HTR-8/SVneo (cell line): ENCODE measurements at places on chromosomes 7 and 10.

DNA sequence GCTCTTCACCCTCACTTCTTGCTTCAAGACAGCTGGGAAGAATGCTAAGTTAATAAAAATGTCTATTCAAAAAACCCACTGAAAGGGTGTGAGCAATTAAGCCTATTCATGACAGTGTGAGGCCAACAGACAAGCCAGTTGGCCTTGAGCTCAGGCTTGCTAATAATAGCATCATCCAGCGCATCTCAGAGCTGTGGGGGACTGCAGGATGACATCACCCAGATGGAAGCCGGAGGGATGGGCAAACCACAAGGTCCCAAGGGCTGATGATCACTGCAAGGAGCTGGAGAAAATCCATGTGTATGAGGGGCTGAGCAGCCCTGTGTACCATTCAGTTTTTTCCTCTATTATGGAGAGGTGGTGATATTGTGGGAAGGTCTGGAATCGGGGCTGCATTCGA lies 770.4 kb downstream of the TNS3 start:
- peak; percentile 68 for DNase-seq

DNA sequence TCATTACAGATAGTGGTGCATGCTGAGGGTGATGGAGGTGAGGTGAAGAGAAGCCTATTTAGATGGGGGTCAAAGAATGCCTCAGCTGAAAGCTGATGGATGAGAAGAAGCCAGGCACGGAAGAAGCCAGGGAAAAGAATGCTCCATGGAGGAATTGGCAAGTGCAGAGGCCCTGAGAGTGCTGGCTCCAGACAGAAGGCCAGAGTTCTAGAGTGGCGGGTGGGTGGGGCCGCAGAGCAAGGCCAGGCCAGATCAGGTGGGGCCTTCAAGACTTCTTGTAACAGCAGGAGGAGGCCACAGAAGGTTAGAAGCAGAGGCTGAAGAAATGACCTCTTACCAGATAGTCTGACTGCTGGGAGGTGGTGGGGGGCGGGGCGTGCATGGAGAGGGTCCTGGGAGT lies 7.3 kb downstream of the EEPD1 start:
- no peak for DNase-seq

DNA sequence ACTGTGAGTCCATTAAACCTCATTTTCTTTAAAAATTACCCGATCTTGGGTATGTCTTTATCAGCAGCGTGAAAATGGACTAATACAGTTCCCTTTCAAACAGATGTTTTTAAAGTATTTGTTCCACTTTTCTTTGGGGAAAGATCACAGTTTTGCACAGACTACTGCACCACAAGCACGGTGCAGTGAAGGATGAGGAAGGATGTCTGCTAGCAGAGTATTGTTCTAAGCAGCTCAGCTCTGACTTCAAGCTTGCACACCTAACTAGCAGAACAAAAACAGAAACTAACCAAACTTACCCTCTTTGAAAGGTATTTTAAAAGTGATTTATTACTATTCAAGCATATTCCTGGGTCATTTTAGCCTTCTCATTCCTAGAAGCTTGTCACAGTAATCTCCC lies 20.0 kb downstream of the THNSL1 start:
- DNase-seq = no peak

DNA sequence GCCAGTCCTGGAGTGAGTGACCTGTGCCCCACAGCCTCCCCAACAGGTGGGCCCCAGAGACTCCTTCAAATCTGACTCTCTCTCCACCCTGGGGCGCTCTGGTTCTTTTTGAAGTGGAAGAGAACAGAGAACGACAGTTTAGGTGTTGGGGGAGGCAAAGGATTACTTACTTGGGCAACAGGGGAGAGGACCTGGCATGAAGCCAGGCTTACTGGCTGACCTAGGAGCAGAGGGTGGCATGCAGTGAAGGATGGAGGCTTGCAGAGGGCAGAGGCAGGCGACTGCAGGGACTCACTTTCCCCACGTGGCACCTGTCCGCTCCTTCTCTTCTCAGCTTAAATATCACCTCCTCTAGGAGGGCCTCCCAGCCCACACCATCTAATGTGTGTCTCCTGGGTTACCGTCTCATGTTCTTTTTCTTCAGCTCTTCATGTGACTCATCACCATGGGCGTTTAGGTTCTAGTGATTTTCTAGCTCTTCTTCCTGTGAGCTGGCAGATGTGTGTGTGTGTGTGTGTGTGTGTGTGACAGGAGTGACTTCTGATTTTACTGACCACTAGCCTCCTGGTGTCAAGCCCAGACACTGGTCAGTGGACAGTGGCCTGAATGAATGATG lies 15.5 kb downstream of the LZTS2 start:
- DNase-seq = no peak

DNA sequence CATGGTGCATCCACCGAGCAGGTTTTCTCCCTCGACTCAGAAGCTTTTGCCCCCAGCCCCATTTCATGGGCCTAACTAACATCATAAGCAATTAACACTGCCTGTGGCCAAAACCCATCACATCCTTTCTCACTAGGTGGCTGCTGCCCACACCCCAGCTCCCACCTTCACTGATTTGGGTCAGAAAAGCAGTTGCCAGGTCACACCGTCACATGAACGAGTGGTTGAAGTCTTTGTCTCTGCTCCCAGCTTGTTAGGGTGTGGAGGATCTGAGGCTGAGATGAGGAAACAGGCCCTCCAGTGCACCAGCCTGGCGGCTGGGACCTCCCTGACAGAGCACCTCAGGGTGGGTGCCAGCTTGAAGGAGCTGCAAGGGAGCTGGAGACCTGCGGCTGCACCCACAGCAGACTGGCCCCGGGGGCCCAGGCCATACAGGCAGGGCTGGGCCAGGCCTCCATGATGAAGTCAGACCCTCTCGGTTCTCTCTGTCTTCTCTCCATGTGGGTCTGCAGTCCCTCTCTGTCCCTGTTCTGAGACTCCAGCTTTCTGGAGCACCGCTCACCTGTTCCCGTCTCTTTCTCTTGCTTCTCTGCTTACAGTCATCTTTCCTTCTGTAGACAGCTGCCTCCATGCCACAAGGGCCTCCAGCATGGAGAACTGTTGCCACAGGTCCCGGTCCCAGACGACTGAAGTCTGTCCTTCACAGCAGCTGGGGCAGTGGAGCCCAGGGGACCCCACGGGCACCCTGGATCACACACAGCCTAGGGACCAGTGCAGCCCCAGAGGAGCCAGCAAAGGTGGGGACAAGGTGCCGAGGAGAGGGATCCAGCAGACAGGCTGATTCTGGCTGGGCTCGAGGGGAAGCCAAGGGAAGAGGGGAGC lies 13.8 kb upstream of the INPP5A start:
- DNase-seq = no peak

GRCh38 chr7:31059551-31059950 lies 7.4 kb downstream of the ADCYAP1R1 start:
- DNase-seq = no peak

- DNase-seq = peak; percentile 49
These were observed 8.0 kb upstream of the ZNRF2 start for GRCh38 chr7:30276203-30276900.

DNA sequence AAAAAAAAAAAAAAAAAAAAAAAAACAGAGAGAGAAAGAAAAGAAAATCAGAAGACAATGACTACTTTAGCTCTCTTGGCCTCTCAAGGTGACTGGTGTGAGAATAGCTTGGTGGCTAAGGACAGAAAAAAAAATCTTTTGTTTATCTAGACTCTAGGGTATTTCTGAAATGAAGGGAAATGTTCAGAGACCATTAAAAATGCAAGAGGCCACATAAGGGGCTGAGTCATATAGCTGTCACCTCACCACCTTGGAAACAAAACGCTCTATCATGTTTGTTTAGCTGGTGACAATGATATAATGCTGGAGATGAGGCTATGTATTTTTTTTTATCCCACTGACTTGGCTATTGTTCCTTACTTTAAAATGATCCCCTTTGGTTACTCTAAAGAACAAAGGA lies 287.0 kb upstream of the CDC14C start:
- no peak for DNase-seq

GRCh38 chr7:129376076-129376777 lies 58.0 kb upstream of the STRIP2 start:
- DNase-seq = peak; percentile 26

DNA sequence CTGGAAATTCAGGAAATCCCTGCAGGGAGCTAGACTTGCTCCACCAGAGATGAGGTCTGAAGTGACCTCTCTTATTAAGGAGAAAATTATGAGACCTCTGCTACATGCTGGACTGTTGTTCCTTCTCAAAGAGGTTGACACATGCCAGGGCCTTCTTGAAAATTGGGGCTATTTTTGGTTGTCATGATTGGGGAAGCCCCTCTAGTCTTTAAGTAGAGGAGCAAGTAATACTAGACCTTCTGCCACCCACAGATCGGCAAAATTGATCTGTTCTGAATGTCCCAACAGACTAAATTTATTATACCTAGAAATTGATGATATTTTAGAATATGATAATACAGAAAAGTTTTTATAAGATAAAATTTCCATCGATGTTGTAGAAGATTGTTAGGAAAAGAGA lies 160.8 kb upstream of the GRB10 start:
- no peak for DNase-seq

DNA sequence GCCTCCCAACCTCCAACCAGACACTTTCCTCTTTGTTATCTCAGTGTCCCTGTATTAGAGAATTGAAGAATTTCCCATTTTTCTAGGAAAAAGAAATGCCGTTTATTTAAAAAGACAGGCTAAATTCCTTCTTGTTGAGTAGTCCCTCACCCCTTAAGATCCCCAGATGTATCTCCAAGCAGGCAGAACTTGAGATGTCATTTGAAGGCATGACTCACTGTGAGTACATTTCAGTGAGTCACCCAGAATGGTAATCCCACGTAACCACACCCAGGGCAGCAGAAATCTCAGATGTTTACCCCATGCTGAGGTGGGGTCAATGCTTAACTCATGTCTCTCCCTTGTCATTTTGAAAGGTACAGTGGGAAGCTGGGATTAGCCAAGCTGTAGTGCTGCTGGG lies 4.4 kb downstream of the ZNF655 start:
- DNase-seq = peak; percentile 88

DNA sequence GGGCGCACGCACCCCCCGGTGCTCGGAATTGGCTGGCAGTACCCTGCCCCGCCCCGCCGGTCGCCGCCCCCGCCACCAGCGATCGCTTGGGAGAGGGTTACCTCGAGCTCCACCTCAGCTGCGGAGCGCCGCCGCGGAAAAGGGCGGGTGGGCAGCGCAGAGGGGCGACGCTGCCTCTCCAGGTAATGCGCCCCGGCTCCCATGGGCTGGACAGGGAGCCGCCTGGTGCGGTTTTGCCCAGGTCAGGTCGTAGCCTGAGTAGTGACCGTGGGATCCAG lies 1.3 kb downstream of the PFKFB3 start:
- no peak for DNase-seq

DNA sequence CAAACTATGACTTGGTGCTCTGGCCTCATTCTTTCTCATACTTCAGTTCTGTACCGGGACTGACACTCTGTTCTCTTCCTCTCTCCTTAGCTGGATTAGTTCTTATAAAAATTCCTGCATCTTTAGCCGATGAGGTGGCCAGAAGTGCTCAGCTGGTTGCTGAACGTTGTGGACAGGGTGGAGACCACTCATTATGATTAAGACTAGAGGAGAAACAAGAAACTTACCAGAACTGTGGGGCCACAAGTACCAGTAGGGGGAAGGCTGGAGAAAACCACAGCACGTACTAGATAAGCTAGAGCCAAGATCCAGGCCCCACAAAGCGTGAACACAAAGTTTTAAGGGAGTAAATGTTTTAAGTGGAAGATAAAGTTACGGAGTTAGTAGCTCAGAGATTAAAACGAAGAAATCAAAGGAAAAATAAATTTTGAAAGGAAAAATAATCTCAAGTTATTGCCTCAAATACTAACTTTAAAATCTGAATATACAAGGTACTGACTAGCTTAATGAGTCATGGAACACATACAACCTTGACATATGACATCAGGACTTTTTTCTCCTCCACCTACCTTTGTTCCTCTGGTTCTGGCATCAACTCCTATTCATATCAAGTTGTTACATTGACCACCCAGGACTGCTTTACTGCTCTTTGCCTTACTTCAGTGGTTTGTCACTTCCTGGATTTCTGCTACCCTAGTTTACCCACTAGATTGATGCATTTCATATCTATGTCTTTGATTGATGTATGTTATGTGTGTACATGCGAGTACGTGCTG lies 469.0 kb downstream of the TFEC start:
- no peak for DNase-seq

- no peak for DNase-seq
These were observed 25.2 kb downstream of the TMEM120A start for GRCh38 chr7:75969182-75969581.

- DNase-seq = no peak
These were observed 867.1 kb upstream of the PHF14 start for GRCh38 chr7:10106609-10107008.

DNA sequence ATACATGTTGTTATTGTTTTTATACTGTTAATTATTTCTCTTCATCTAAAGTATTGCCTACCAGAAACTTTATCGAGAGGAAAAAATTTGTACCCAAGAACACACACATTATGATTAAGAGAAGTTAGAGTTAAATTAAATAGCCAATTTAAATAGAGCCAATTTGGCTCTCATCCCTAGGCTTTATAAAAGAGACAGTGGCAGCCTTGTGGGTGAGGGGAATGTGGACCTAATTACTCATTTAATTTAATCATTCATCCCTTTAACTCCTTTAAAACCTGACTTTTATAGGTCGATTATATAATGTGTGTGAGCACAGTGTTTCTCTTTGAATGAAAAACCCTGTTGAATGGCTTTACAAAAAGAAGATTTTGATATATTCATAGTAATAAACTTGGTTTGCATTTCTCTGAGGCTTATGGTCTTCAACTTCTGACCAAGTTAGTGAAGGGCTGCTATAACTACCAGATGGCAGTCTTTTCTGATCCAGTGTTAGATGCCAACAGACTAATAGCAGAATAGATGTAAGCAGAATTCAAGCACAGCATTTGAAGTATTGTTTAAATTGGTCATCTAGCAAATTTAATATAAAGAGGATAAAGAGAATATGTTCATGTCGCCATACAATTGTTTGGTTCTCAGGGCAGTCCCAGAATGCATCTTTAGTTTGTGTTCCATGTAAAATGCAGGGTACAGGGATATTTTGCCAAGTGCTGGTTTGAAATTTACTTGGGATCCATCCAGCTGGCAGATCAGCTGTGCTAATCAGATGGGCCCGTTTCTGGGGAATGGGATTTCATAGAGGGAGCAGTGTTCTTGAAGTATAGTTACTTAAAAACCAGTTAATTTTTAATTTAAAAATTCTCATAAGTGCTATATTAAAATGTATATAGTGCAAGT lies 25.3 kb downstream of the ADD3 start:
- no peak for DNase-seq

GRCh38 chr7:117015258-117016184 lies 62.2 kb downstream of the ST7 start:
- DNase-seq = no peak

DNA sequence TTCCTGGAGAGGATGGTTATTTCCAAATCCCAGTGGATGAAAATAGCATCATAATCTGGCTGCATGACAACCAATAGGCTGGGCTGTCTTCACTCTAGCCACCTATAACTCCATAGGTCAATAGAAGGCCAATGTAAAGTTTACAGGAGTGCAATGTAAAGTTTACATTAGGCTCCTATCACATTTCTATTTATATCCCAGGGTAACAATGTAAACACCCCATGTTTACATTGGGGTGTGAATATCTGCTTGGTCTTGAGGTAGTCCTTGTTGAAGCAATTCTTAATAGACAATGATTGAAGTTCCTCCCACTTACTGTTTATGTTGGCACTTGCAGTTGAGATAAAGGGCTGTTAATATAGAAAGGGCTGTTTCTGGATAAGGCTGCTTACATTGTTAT lies 21.5 kb downstream of the CH25H start:
- no peak for DNase-seq
